T-helper 1 cell (primary cell): ENCODE measurements at places on chromosomes 1 and 21.

DNA sequence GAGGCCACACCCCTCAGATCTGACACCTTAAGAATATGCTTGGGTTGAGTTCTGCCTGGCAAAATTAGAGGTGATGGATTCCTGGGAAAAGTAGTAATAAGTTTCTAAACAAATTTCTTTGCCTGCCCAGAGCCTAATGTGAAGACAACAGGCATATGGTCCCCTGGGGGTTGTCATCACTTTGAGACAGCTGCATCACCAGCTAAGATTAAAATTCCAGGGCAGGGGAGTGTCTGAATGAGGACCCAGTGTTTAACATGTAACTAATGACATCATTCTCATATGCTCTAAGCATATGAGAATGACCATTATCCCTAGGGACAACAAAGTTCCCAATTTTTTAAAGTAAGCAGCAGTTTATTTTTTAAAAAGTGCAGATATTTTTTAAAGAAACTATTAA lies 432.2 kb downstream of the PCP4 start:
- no peak for DNase-seq

DNA sequence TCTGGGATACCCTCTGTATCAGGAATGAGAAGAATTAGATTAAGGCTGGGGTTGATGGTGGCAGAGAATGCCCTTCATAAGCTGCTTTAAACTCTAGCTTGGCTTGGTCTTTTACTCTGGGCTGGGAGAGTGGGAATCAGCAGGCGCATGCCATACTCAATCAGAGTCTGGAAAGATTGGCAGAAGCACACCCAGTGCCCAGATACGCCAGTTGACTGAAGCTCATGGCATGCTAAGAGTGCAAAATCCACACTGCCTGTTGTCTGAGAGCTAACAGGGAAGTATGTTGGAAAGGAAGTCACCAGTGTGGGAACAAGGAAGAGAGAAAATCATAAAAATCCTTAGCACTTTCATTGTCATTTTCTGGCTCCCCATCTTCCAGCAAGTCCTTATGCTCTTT lies 53.0 kb downstream of the HMCN1 start:
- no peak for DNase-seq

- DNase-seq = no peak
These were observed 18.8 kb upstream of the ACTRT2 start for GRCh38 chr1:3002349-3003038.

DNA sequence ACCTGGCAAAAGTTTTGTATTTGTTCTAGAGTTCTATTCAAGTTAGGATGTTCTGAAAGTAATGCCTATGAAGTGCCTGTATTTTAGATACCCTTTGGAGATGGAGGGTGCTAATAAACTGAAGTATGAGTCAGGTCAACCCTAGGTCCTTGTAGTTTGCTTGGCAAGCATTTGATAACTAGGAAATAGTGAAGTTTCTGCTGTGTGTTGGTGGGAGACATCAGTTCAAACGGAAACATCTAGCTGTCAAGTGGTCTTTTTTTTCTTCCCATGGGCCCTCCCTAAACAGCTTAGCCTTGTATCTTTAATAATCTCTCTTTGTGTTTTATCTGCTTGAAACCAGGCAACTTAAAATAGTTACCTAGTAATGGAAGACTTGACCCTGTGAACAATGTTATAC lies 4.5 kb downstream of the MRPS6 start:
- DNase-seq = no peak

- no peak for DNase-seq
These were observed 730 bp downstream of the CDC42SE1 start for GRCh38 chr1:151058692-151059091.

- DNase-seq = no peak
These were observed 319.8 kb downstream of the HMCN1 start for GRCh38 chr1:186054003-186054402.

DNA sequence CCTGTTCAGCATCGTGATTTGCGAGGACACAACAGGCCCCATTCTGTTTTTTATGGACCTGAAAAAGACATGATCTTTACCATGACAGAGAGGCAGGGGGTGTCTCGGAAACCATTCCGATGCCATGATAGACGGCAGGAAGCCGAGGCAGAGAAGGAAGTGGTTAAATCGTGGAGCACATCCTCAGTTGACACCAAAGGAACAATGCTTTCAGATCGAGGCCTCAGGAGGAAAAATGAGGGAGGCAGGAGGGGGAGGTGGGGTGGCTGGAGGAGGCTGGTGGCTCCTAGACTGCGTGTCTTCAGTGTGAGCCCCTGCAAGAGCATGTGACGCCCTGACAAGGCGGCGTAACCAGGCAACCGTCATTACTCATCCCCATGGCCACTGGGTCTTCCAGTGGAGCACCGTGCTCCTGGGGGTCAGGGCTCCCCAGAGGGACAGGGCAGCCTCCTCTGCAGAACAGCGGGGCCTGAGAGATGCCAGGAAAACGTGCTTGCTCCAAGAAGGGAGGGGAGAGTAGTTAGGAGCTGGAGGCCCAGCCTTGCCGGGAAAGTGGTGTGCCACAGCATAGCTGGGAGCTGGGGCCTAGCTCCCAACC lies 172.8 kb upstream of the TMEM51 start:
- no peak for DNase-seq

GRCh38 chr1:59743324-59744091 lies 71.2 kb upstream of the HOOK1 start:
- DNase-seq = no peak

- DNase-seq = no peak
These were observed 7.2 kb upstream of the DSCAM start for GRCh38 chr21:40853956-40854688.

- DNase-seq = no peak
These were observed 314.0 kb downstream of the NTNG1 start for GRCh38 chr1:107454791-107455190.

DNA sequence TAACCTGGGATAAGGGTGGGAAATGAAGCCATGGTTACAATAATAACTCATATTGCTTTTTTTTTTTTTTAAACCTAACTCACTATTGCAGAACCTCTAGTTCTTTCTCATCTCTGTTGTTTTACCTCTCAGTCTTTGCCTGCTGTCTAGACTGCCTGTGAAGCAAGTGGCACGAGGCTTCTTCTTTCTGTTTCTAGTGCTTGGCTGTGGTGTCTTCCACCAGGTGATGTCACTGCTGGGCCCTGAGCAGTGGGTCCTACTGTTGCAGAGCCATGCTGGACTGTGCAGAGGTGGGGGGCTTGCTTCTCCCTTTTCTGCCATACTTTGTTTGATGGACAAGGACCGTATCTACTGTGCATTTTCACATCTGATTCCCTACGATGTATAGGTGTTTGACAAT lies 51.7 kb downstream of the ZNF326 start:
- DNase-seq = no peak

GRCh38 chr1:206792939-206793607 lies 20.8 kb upstream of the IL10 start:
- DNase-seq = no peak

DNA sequence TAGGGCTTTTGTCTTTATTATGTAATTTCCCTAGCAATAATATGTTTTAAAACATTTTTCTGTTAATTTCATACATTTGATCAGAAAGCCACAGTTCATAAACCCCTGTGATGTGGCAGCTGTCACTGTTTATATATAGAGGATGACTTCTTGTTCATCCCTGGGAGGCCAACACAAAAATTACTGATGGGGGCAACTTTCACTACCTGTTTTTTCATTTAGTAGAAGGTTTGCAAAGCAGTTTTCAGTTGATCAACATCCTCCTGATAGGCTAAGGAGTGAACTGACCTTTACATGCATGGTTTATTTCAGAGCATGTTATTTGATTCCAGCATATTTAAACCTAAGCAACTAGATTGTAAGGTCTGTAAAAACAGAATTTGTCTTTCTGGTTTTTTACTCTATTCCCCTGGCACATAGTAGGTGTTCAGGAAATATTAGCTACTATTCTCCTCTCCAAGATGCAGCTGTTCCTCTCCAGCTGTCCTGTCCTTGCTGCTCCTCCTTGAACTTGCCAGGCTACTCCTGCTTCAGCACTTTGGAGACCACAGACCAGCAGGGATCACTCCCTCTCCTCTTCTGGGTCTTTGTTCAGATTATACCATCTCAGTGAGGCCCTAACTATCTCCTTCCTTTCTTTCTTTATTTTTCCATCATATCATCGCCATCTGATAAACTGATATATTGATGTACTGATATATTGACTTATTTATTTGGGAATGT lies 54.7 kb downstream of the ROR1 start:
- DNase-seq = no peak

DNA sequence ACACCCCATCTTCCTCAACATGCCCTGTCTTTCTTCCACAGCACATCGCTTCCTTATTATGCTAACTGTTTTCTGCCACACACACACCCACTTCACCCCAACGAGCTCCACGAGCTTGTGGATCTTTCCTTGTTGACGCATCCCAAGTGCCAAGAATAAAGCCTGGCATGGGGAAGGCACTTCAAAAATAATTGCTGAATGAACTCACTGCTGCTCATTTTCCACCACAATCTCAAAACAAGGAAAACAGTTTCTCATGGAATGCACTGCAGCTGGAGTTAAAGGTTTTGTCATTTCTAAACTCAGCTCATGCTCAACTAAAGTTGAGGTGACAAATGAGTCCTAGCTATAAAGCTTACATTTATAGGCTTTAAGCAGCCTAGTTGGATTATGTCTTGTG lies 86.0 kb downstream of the TIAM1 start:
- no peak for DNase-seq

DNA sequence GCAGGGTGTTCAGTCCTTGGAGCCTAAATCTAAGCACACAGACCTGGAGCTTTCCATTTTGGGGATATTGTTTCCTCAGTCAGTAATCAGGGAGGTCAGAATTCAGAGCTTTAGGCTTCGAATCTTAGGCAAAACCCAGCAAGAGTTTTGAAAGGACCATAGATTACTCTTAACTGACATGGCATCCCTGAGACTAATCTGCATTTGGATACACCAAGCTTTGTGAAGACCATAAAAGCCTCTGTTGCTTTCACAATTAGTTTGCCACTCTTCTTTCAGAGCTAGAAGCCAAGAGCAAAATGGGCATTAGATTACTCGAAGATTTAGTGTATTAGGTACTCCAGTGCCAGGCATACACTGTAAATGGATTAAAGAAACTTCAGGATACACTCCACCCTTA lies 131.8 kb upstream of the GREM2 start:
- no peak for DNase-seq

DNA sequence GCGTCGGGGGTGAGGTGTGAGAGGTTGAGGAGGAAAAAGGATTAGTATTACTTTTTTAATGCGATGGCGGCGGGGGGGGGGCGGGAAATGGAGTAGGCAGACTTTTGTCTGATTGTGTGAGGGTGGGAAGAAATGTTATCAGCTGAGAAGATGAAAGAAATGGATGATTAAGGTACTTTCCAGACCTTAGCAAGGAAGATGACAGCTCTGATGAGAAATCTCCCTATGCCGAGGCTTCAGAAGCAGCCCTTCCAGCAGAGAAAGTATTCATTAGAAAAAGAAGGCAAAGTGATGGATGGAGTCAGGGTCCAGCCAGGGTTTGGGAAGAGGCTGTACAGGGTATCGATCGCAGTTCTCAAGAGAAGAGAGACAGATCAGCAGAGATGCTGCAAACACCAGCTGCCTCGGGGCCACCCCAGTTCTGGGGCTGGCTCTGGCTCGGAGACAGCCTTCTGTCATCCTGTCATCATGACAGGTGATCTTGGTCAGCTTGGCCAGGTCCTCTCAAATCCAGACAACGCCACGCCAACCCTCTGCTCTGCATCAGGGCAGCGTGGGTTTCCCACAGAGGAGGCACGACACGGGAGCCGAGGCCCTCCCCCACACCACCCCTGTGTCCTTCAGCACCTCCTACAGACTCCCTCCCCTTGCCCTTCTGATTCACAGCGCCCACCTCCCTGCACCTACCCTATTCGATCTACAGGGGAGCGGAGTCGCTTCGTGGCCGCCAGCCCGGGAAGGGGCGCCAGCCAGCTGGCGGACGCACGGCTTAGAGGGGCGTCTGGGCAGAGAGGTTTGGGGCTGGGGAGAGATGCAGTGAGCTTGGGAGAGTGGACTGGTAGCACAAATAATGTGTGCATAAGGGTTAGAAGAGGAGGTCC lies 674 bp upstream of the ATXN7L2 start:
- no peak for DNase-seq
